ENCODE measurements at places on chromosomes 2 and 18. TPM values are rescaled to one million over a fixed set of nuclear protein-coding genes. Genes with fewer than 3 reads are reported as not detected.

- DNase-seq: no peak
Measured at GRCh38 chr2:3422161-3422779, 42.8 kb downstream of the TRAPPC12 start.

DNA sequence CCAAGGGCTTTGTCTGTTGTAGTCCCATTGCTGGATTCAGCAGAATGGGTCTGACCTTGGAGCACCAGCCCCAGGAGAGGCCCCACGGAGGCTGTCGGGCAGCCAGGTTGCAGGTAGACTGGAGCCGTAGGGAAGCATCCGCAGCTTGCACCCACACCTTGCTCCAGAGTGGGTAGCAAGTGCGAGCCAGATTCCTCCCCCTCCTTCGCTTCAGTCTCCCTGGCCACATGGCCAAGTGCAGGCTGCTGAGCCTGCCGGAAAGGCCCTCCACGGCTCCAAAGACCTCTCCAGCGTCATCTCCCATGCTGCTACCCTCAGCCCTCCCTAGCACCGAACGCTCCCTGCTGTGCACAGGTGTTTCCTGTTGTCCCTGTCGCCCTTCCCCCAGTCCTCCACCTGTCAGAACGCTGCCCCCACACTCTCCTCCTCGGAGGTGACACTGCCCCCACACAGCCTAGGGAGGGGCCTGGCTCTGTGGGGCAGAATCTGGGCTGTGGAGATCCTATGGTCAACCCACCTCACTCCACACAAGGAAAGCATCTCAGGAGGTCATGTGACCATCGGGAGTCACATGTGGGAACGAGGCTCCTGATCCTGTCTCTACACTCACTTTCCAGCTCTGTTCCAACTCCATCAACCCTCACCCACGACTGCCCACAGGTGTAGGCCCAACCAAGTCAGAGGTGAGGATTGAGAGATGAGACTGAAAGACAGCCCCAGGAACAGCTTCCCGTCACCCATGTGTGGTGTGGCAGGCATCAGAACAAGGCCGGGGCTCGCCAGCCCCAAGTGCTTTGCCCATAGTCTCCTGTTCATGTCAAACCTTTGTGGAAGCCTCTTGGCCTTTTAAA, 8.3 kb downstream of the KCNF1 start:
- no peak for DNase-seq

- no peak for DNase-seq
Measured at GRCh38 chr2:140529706-140530105, 1601.1 kb downstream of the LRP1B start.

The SLC25A12 gene
- 45.8 TPM for polyA plus RNA-seq

Measured in heart left ventricle (tissue), 16 donors.